Cardiac fibroblast (primary cell): ENCODE measurements at places on chromosomes 5 and 9.

DNA sequence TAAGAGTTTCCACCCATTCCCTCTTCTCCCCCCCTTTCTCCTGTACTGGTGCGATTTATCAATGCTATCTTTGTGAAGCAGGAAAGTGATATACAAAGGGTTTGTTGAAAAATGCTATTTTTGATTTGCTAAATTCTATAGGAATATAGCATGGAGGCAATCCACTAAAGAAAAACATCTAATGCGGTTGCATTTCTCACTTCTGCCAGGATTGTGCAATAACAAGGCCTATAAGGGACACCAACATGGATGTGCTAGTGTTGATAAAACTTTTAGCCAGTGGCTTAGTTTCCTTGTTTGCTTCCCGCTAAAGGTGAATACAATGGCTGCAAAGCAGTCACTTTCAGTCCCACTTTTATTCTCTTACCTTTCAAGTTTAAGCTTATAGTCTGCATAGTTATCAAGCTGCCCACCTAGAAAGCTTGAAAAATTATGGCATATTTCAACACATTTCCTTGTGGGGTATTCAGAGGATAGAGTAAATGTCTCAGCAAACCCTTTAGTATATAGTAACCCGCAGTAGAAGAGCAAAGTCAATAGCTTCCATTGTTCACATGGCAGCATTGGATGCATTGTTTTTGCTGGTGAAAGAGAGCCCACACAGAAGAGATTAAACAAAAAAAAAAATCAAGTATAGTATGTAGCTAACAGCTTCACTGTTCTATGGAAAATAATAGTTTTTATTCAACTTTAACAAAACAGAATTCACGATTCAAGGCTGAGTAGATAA, 674.6 kb upstream of the SEMA6A start:
- no peak for DNase-seq

- DNase-seq = peak; percentile 53
These were observed 48.9 kb downstream of the DAB2IP start for GRCh38 chr9:121700165-121700831.

DNA sequence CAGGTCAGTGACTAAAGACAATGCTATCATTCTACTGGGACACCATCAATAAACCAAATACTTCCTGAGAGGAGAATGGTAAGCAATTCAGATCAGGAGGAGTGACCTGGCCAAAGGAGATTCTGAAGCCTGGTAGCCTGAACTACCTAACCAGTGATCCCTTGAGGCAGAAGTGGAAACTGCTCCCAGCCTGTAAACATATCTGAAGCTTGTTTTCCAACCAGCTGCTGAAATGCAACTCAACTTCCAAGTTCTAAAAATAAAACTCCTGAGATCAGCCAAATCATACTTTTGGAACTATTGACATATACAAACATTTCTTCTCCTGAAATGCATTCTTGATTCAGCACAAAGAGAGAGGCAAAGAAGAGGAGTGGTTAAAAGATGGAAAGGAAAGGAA, 204.1 kb downstream of the EBF1 start:
- DNase-seq = peak; percentile 35

DNA sequence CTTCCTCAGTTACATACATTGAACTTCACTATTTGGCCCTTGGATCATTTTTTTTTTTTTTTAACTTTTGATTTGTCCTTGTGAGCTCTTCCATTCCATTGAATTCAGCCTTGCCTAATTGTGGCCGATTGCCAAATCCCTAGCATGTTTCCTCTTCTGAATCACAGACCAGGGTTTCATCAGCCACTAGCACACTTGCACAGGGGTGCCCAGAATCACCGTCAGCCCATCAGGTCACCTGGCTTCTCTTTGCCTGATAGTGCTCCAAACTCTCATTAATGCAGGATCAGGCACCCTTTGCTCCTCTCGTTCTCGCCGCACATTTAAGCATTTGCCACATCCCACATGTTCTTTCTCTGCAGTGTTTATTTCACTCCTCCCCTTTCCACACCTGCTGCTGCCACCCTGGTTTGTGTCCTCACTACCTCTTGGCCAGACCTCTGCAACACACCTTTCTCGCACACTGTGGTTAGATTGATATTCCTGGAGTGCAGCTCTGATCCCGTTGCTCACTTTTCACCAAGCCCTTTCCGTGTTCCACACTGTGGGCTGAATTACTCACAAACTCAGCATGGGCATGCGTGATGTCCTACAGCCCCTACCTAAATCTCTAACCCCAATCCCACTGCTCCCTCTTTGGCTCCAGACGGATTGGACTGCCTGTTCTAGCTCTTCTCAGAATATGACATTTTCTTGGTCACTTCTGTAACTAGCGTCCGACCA, 9.8 kb downstream of the PIK3R1 start:
- peak; percentile 98 for DNase-seq

DNA sequence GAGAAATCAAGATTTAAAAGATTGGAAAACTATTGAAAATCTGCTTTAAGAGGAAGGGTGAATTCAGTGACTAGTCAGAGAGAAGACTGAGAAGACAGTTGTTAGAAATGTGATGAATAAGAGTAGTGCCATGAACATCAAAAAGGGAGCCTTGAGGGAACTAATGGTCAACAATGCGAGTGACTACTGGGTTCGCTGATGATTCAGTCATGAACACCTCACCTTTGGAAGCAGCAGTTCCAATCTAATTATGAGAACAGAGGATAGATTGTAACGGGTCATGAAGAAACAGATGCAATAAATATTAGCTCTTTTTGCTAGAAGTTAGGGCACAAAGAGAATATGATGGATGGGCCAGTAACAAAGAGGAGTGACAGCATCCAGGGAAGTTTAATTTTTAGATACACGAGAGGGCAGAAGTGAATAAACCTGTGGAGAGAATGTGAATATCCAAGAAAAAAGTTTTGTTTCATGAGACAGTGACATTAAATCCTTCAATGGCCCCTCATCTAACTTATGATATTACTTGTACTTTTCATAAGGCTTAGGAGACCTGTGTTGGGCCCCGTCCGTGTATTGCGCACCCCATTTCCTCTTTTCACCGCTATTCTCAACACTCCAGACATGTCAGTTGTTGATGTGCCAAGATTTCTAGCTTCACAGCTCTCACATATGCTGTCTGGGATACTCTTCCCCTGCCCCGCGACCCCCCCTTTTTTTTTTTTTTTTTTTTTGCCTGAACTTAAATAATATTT, 23.5 kb upstream of the IFNE start:
- peak; percentile 50 for DNase-seq

- no peak for DNase-seq
These were observed 65.3 kb downstream of the FAM174A start for GRCh38 chr5:100600298-100600994.

GRCh38 chr9:70534471-70534870, 120.0 kb upstream of the KLF9 start:
- DNase-seq = peak; percentile 22

GRCh38 chr9:5817862-5818261, 15.1 kb downstream of the ERMP1 start:
- DNase-seq = peak; percentile 19

DNA sequence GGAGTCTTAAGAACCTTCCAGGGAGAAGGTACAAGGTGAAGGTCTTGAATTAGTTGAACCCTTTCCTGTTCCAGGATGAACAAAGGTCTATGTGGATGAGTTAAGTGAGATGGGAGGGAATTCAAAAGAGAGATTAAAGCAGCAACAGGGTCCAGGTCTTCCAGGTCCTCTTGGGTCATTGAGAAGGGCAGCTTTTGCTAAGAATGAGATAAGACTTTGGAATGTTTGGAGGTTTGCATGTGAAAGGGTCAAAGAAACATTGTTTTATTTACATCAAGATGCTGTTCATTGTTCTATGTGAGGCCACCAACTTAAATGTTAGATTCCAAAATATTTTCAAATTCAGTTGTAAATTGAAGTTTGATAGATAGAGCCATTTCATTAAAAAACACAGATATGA, 463.9 kb downstream of the ANXA1 start:
- no peak for DNase-seq

DNA sequence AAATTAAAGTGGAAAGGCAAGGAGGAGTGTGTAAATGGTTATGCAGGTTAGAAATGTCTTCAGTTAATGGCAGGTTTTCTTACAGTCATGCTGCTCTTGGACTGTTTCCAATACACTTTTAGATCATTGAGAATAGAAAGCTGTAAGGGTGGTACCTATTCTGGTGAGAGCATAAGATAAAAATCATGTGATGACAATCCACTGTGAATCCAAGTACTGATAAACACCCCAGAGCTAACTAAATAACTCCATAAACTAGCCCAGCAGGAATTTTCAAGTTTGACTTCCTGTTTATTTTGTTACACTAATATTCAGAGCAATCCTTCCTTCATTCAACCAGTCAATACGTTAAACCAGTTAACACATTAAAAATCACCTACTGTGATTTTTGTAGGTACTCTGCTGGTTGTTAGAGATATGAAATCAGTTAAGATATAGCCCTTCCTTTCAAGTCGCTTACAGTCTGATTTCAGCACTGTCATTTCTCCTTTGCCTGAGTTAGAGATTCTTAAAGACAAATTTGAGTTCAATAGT, 22.6 kb downstream of the VCAN start:
- no peak for DNase-seq

- DNase-seq = peak; percentile 35
These were observed 124.4 kb downstream of the PIK3R1 start for GRCh38 chr5:68339921-68340321.

GRCh38 chr5:77851176-77852067, 75.3 kb upstream of the TBCA start:
- DNase-seq = peak; percentile 34

- no peak for DNase-seq
These were observed 104.4 kb downstream of the PJA2 start for GRCh38 chr5:109305352-109305751.

GRCh38 chr5:38307845-38308244, 49.5 kb downstream of the EGFLAM start:
- no peak for DNase-seq

- DNase-seq = peak; percentile 64
These were observed 279.6 kb downstream of the ARRDC3 start for GRCh38 chr5:91103353-91104061.

DNA sequence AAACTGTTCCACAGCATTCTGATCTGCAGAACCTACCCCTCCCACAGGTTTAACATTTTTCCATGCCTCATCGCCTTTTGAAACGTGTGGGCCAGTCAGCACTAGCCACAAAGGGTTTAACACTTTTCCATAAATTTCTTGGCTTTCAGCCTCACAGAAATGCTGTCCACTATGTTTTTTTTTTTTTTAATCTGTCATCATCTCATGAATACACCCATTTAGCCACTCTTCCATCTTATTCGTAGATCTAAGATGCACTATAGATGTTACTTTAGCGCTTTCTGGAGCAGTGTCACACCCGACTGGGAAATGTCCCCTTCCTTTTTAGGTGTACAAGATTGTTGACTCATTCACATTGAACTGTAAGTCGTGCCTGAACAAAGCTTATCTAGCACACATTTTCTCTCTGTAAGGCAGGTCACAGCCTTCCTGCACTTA, 62.3 kb downstream of the GCNT1 start:
- no peak for DNase-seq

GRCh38 chr9:114929201-114929600, 1.2 kb downstream of the TNFSF8 start:
- DNase-seq = no peak

GRCh38 chr9:105355781-105356180, 92.1 kb upstream of the FSD1L start:
- DNase-seq = peak; percentile 70

GRCh38 chr5:4737868-4738267, 402.3 kb upstream of the ADAMTS16 start:
- no peak for DNase-seq

DNA sequence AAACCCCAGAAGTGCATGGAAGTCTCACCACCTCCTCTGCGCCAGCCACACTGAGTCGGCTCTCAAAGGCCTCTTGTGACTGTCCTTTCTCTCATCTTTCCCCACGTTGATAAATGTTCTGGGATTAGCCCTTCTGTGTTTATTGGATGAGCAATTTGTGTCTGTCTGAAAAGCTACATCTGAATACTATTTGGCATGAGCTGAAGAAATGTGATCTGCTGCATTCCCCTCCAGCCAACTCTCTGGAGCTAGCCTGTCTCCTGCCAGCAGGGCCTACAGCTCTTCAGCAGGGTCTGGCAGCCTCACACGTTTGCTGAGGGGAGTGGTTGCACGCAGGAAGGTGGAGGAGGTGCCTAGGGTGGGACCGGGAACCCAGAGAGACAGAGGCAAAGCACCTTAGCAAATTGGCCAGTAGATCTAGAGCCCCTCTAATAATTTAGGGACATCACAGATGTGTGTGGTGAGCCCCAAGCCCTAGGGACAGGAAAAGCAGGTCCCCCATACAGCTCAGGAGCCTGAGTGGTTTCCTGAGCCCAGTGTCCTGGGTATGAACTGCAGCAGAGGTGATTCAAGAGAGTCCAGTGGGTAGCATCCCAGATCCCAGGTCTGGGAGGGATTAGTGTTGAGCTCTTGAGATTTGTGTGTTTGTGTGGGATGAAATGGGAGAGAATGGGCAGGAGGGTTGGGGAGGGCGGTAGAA, 20.5 kb upstream of the B4GALT1 start:
- DNase-seq = peak; percentile 59

GRCh38 chr5:179190851-179191505, 130.8 kb downstream of the ZNF354C start:
- DNase-seq = no peak

- no peak for DNase-seq
These were observed 353.4 kb upstream of the SLC30A5 start for GRCh38 chr5:68740226-68740910.

DNA sequence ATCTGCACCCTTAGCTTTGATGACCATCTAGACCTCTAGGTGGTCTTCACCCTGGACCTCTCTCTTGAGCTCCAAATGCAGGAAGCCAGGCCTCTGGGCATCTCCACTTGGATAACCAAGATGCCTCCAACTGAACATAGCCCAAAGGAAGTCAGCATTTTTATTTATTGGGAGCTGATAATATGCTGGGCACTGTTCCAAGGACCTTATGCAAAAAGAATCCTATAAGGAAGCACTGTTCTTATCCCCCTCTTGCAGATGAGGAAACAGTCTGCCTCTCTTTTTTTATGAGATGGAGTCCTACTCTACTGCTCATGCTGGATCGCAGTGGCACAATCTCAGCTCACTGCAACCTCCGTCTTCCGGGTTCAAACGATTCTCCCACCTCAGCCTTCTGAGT, 219.9 kb downstream of the CDK5RAP2 start:
- DNase-seq = no peak
